SIG-M5 (cell line): ENCODE measurements at places on chromosomes 5 and 9.

DNA sequence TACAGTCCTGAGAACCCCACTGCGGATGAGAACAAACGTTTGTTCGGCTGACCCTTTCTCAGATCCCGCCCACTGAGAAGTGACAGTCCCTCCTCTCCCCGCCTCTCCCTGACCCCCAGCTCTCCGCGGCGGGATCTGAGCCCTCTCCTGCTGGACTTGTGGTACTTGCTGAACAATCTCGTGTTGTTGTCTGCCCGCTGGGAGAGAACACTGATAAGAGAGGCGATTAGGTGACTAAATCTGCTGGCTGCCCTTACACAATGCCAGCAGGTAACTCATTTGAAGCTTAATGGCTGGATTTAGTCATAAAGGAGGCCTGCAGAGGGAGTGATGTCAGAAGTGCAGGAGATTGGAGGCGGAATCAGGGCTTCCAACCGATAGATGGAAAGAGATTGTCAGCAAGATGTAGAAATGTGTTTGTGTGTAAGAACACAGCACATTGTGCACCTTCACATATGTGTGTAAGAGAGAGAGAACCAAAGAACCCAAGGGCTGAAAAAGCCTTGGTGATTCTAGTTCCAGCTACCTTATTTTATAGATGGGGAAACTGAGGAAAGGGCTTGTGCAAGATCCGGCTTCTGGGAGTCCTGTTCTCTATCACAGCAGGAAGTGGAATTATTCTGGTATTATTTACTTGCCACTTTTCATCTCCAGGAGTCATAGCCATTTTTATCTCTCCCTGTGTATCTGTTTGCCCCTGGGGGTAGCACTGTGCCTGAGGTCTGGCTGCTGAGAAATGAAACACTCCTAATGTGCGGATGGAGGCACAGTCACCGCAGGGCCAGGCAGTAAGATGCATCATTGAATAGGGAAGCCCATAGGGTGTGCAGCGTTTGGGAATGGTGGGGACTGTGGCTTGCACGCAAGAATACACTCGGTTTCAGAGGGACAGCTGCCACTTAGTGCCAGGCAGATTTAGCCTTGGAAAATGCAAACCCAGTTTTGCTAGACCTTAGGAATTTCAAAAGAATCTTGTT, 203.7 kb upstream of the MSX2 start:
- no peak for DNase-seq

GRCh38 chr5:91307048-91307447, 76.1 kb downstream of the ARRDC3 start:
- DNase-seq, result no peak

DNA sequence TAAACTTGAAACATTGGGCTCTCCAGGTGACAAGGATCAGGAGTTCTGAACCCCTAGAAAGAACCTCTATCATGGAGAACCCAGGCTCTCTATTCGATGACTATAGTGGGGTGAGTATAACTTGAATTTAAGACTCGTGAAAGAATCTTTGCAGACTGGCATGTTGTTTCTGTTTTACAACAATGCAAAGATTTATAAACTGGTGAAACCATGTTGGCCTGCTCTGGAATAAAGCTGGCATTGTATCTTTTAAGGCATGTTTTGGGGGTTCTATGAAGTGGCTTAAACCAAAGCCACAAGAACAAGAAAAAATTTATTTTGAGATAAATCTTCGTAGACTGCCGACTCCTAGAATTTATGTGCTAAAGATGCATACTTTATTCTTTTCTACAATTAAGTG, 9.8 kb upstream of the GDNF start:
- DNase-seq, result no peak

- DNase-seq, result no peak
Observed at GRCh38 chr9:127014216-127014909, 99.8 kb downstream of the RALGPS1 start.

GRCh38 chr5:178152491-178153444, 917 bp downstream of the NHP2 start:
- DNase-seq, result no peak
